Sigmoid colon (tissue), 7 donors: ENCODE measurements at places on chromosomes 6 and 20. TPM values are rescaled to one million over a fixed set of nuclear protein-coding genes. Genes with fewer than 3 reads are reported as not detected.

ERVFRD-1 gene
- not detected for total RNA-seq

TMC2 gene
- total RNA-seq: not detected

KCNS1 gene
- not detected for total RNA-seq

TMEM74B gene
- not detected for total RNA-seq

LAMA5 gene
- total RNA-seq: 159 TPM

HCRTR2 gene
- total RNA-seq: not detected

BNIP5 gene
- not detected for total RNA-seq

SLC17A9 gene
- 7.2 TPM for total RNA-seq

- no peak for DNase-seq
- H3K27me3 ChIP-seq: no peaks in the 10 kb centered on the region
- H3K4me3 ChIP-seq: no peak overlapping the region
- no peaks in the 10 kb centered on the region for H3K36me3 ChIP-seq
- H3K4me1 ChIP-seq: no peaks in the 10 kb centered on the region
Measured at GRCh38 chr20:43809206-43809819, 82.5 kb upstream of the GTSF1L start.

- no peaks in the 10 kb centered on the region for H3K27me3 ChIP-seq
- H3K4me1 ChIP-seq: peaks cover 33% of the 10 kb centered on the region
- peak overlapping the region; percentile 14 for H3K27ac ChIP-seq
Measured at GRCh38 chr6:166608774-166609173, 18.3 kb downstream of the RPS6KA2 start.

GRCh38 chr6:42555477-42556457, 8.1 kb upstream of the UBR2 start:
- no peaks in the 10 kb centered on the region for H3K4me1 ChIP-seq
- H3K36me3 ChIP-seq: no peaks in the 10 kb centered on the region
- no peak for DNase-seq
- H3K27ac ChIP-seq: no peak overlapping the region

DNA sequence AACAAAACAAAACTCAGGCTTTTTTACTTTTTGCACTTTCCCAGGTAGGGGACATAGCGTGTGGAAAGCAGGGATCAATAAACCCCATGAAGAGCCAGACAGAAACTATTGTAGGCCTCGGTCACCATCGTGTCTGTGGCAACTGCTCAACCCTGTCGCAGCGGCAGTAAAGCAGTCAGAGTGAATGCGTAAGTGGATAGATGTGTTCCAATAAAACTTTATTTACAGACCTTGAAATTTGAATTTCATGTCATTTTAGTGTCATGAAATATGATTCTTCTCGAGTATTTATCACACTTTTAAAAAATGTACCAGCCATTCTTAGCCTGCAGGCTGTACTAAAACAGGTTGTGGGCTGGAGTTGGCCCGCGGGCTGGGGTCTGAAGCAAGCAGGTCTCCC, 14.5 kb downstream of the BMP7 start:
- H3K27ac ChIP-seq: no peak overlapping the region
- H3K4me1 ChIP-seq: no peaks in the 10 kb centered on the region
- peaks cover 10% of the 10 kb centered on the region for H3K27me3 ChIP-seq
- no peaks in the 10 kb centered on the region for H3K36me3 ChIP-seq
- no peak overlapping the region for H3K4me3 ChIP-seq

DNA sequence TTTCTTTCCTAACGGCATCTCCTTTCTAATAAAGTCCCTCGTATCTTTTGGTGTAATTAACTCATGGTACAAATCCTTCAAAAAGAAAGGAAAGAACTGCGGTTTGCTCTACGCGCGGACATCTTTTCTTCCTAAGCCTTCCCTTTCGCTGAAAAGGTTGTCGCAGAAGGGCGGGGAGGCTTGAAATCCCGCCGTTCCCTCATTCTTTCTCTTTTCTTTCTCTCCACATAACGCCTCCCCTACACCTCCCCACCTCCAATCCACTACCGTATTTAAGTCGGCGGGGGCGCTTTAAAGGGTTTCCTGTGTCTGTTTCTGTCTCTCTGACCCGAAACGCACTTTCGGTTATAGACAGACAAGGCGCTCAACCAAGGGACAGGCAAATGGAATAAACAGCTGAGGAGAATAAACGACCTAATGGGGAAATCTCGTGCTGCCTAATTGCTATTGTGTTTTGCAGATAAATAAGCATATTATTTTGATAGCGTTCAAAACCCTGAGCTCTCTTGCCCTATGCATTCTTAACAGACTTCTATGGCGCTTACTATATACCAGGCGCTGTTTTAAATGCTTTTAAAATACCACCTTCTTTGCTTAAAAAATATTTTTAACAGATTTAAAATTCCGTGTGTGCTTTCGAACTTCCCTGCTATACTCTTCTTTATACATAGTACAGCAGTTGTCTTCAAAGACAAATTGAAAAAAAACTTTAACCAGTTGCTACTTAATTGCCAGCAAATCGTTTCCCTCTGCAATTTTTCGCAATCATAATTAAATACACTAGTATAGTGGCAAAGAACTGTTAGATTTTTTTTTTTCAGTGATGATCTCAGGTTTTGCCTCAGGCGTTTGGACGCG, 2.5 kb upstream of the HEY2 start:
- DNase-seq: peak; percentile 75
- H3K36me3 ChIP-seq: no peaks in the 10 kb centered on the region
- peak overlapping the region; percentile 89 for H3K27ac ChIP-seq
- peaks cover 44% of the 10 kb centered on the region for H3K27me3 ChIP-seq
- peaks cover 33% of the 10 kb centered on the region for H3K4me1 ChIP-seq

GRCh38 chr20:54152227-54153040, 21.4 kb downstream of the CYP24A1 start:
- no peak for DNase-seq
- no peak overlapping the region for H3K4me3 ChIP-seq
- H3K27me3 ChIP-seq: no peaks in the 10 kb centered on the region
- no peak overlapping the region for H3K27ac ChIP-seq

DNA sequence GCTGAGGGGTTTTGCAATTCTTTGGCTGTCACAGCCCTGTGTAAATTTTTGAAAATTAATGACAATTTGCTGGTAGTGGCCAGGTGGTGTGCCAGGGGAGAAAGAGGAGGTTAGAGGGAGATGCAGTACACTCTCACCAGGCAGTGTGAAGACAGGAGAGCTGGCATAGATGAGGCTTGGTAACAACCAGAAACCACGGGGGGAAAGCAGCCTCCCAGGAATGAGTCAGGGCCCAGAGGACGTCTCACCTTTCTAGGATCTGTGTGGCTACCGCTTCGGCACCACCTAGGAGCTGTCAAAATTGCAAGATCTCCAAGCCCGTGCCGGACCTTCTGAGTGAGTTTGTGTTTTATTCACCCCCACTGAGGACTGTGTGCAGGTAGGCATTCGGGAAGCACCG, 171.4 kb downstream of the PACRG start:
- H3K4me1 ChIP-seq: no peaks in the 10 kb centered on the region
- H3K27ac ChIP-seq: no peak overlapping the region
- H3K36me3 ChIP-seq: no peaks in the 10 kb centered on the region
- no peak overlapping the region for H3K4me3 ChIP-seq

GRCh38 chr6:19424853-19425252, 412.3 kb upstream of the ID4 start:
- no peaks in the 10 kb centered on the region for H3K36me3 ChIP-seq
- H3K27ac ChIP-seq: no peak overlapping the region
- no peak overlapping the region for H3K4me3 ChIP-seq

- H3K4me3 ChIP-seq: peak overlapping the region; percentile 99
- peak overlapping the region; percentile 88 for H3K27ac ChIP-seq
- no peaks in the 10 kb centered on the region for H3K36me3 ChIP-seq
- H3K4me1 ChIP-seq: peaks cover 19% of the 10 kb centered on the region
- DNase-seq: no peak
Measured at GRCh38 chr6:170583756-170584180, 669 bp downstream of the PDCD2 start.

DNA sequence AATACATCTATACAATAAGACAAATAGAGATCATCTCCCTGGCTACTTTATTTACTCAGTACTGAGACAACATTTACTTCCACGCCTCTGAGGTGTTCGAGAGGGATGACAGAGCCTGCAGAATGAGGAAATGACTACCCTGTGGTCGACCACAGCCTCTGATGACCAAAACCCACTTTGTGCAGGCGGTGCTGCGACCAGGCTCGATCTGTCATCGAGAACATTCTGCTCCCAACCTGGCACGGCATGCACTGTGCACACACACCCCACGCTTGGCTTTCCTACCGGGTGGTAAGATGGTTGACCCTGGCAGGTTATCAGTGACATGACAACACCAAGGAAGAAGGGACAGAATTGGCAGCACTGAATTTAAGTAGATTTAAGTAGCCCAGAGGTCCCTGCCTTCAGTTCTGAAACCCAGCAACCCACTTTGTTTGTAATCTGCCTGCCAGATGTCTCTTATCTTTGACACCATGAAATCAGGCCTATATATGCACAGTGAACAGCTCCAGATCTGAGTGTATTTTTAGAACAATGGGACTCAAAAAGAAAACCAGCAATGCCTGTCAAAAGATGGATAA, 42.6 kb downstream of the TTI1 start:
- H3K4me1 ChIP-seq: peaks cover 40% of the 10 kb centered on the region
- no peaks in the 10 kb centered on the region for H3K36me3 ChIP-seq
- no peak for DNase-seq

- no peaks in the 10 kb centered on the region for H3K27me3 ChIP-seq
- H3K4me1 ChIP-seq: peaks cover 15% of the 10 kb centered on the region
- no peak for DNase-seq
- no peaks in the 10 kb centered on the region for H3K36me3 ChIP-seq
- no peak overlapping the region for H3K27ac ChIP-seq
Measured at GRCh38 chr20:50220093-50220893, 29.7 kb downstream of the CEBPB start.

DNA sequence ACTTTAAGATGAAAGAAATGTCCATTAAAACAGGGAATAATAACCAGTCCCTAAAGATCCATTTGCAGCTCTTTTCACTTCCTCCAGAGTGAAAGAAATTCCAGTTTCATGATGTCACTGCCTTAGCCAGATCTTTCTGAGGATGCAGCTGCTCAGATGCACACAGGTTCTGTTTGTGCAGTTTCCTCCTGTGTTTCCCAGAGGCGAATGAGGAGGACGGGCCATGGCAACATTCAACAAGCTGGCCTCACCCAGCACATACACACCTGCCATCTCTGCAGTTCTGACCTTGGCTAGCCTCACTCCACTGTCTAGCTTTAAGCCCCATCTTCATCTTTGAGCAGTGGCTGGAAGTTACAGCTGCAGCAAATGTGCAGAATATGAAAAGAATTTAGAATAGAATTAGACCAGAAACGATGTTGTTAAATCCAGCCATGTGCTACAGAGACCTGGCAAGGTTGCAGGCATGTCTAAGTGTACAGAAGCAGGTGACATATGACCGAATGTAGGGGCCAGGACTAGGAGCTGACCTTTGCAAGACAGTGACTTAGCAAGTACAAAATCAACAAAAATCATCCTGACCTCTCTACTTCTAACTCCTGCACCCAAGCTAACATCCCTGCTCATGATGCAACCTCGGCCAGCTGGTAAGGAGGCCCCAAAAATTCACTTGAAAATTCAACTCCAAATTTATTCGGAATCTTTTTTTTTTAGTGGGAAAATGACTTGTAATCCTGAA, 35.0 kb downstream of the FAM50B start:
- peaks cover 8% of the 10 kb centered on the region for H3K4me1 ChIP-seq
- H3K4me3 ChIP-seq: no peak overlapping the region

GRCh38 chr6:63589952-63590411, 17.7 kb downstream of the LOC128125822 start:
- no peak overlapping the region for H3K4me3 ChIP-seq
- no peaks in the 10 kb centered on the region for H3K27me3 ChIP-seq
- DNase-seq: no peak
- no peaks in the 10 kb centered on the region for H3K36me3 ChIP-seq
- H3K27ac ChIP-seq: no peak overlapping the region

DNA sequence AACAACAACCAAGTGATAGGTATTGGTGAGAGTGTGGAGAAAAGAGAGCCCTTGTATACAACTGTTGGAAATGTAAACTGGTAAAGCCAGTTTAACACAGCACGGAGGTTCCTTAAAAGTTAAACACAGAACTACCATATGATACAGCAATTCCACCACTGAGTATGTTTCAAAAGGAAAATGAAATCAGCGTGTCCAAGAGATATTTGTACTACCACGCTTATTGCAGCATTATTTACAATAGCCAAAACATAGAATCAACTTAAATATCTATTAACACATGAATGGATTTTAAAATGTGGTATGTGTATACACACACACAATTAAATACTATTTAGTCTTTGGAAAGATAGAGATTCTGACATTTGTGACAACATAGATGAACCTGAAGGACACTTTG, 1.1 kb downstream of the PTCHD4 start:
- no peaks in the 10 kb centered on the region for H3K36me3 ChIP-seq
- DNase-seq: no peak
- no peaks in the 10 kb centered on the region for H3K4me1 ChIP-seq
- no peaks in the 10 kb centered on the region for H3K27me3 ChIP-seq
- no peak overlapping the region for H3K4me3 ChIP-seq
- no peak overlapping the region for H3K27ac ChIP-seq

DNA sequence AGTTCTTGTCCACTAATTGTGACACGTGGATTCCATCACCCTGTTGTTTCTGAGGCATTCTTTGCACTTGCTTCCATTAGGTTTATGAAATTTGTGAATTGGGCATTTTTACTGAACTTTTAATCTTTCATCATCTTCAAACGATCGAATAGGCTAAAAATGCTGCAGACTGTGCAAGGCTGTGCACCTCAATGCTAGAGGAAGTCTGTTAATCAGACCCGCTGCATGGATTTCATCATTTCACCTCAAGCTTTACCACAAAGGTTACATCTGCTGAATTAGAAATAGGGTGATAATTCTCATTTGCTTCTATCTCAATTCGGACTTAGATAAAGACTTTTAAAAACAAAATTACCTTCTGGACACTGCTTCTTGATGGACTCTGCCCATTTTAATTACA, 27.8 kb upstream of the F13A1 start:
- no peak for DNase-seq
- H3K27me3 ChIP-seq: no peaks in the 10 kb centered on the region
- H3K4me1 ChIP-seq: no peaks in the 10 kb centered on the region
- no peak overlapping the region for H3K4me3 ChIP-seq
- H3K36me3 ChIP-seq: no peaks in the 10 kb centered on the region

- no peak overlapping the region for H3K4me3 ChIP-seq
- H3K27ac ChIP-seq: no peak overlapping the region
- H3K27me3 ChIP-seq: no peaks in the 10 kb centered on the region
- DNase-seq: no peak
Measured at GRCh38 chr20:63589261-63590217, 15.5 kb upstream of the HELZ2 start.

DNA sequence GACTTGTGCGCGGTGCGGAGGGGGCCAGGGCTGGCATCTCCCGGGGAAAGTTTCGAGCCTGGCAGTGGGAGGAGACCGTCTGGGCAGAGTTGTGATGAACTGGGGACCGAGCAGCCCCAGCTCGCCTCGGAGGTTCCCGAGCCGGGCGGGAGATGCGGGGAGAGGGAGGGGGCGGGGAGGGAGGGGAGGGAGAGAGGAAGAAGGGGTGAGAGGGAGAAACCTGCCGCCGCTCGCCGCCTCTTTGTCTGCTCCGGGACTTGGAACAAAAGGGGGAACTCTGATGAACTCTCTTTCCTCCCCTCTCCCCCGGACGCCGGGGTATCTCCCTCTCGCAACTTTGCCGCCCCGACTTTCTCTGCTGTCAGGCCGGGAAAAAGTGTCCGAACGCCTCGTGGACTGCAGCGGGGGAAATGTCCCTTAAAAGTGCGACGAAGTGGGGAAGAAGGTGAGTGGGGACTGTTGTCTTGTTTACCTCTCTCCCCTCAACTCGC, 72.7 kb downstream of the SOX4 start:
- H3K27me3 ChIP-seq: no peaks in the 10 kb centered on the region
- DNase-seq: no peak
- peak overlapping the region; percentile 61 for H3K27ac ChIP-seq
- peaks cover 43% of the 10 kb centered on the region for H3K4me1 ChIP-seq

- no peak overlapping the region for H3K27ac ChIP-seq
- H3K36me3 ChIP-seq: no peaks in the 10 kb centered on the region
- H3K4me1 ChIP-seq: peaks cover 2% of the 10 kb centered on the region
Measured at GRCh38 chr6:151075527-151075926, 164.2 kb upstream of the AKAP12 start.
